CD4-positive, alpha-beta T cell treated with Interleukin-6 for 4 hours (primary cell): ENCODE measurements at places on chromosomes 2 and 18.

GRCh38 chr2:241901500-241902351 lies 32.2 kb downstream of the RTP5 start:
- no peak for DNase-seq

DNA sequence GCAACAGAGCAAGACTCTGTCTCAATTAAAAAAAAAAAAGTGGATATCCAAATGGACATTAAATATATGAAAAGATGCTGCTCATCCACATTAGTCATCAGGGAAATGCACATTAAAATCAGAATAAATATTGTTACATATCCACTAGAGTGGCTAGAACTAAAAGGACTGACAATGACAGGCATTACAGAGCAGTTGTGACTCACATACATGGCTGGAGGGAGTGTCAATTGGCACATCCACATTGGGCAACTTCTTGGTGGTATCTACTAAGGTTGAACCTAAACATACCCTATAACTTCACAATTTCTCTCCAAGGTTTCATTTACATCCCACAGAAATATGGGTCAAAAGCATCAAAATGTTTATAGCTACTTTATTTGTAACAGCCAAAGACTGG lies 14.0 kb upstream of the DNER start:
- no peak for DNase-seq

DNA sequence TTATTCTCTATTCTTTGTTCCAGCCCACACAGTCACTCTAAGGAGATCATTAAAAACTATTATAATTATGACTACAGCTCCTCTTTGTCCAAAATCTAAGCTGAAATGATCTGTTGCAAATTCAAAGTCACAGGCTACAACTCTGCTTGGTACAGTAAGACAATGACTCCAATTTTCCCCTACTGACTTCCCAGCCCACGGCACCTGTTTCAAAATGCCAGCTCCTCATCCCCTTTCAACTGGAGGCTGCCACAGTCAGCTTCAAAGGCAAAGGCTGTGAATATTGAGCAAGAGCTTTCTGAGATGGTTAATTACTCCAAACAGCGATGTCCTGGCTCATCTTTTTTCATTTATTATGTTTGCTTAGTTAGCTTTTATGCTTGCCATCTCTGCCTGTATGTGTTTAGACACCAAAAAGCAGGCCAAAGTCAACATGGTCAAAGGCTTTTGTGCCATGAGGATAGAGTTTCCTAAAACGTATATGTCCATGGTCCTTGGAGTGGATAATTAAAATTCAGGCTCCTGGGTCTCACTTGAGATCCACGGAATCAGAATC lies 141.1 kb downstream of the DOCK10 start:
- DNase-seq, result no peak

GRCh38 chr2:31176742-31177141 lies 38.5 kb upstream of the GALNT14 start:
- no peak for DNase-seq

DNA sequence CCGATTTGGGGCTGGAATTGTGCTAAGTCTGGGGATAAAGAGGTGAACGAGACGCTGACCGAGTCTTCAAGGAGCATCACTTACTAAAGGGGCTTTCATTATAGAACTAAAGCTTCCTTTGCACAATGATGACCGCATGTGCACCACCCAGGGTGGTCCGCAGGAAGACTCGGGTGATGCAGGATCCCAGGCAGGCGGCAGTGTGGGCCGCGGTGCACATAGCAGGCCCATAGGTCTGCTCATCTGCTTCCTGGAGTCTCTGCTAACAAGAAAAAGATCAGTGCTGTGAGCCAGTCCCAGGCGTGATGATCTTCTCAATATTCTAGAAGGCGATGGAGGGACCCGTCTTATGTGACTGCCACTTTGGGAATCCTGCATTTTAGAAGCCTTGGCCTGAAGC lies 122.8 kb downstream of the PXDN start:
- DNase-seq, result no peak

DNA sequence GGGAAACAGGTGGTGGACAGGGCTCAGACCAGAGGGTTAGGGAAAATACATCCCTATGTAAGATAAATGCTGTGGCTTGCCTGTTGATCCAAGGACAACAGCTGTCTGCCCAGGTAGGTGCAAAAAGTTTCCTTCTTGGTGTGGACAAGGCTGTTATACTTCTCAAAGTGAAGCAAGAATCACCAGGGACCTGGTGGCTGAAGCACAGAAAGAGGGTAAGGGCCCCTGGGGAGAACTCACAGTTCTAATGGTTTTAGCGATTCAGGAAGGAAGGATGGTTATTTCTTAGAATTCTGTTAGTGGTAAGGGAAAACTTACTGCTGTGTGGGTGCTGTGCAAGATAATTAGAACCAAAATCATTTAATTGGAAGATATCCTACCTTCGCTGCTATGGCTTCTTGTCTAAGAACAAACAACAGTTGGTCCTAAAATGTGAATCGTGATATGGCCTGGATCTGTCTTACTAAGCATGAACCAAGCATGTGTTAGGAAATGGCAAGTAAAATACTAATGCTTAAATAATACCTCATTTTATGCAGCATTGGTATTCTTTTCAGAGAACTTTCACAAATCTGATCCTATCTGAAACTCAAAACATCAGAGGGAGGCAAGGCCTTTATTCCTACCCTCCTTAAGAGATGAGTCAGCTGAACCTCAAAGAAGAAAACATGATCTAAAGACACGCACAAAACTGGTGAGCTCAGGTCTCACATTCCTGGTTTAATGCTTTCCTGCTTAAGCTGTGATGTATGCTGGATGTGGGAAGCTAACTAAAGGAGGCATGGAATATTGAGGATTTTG lies 159.2 kb upstream of the THUMPD2 start:
- DNase-seq, result no peak

DNA sequence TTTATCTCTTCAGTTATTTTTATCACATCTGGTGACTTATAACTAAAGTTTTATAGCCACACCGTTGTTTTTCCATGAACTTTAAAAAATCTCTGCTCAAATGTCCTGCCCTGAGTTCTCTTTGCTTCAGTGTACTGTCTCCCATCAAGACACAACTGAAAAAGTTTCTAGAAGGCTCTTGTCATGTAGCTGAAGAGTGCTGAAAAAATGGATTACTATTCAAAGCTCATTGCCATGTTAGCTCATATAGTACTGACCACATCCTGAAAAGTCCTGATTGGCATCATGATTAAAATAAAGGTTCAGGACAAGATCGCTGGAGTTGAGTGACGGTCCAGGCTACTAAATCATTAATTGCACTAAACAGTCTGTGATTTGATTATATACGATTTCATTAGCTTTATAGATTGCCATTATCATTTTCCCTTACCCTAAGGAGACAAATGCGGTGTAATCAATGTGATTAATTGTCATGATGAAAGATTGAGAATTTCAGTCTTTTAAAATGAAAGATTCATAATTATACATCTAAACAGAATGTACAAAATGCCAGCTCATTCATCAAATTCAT lies 62.2 kb downstream of the MFSD6 start:
- no peak for DNase-seq

- no peak for DNase-seq
These were observed 383.0 kb upstream of the LRRTM1 start for GRCh38 chr2:80687524-80687923.

GRCh38 chr2:207061181-207061580 lies 104.6 kb downstream of the KLF7 start:
- DNase-seq, result no peak

GRCh38 chr18:9782073-9782857 lies 74.2 kb downstream of the RAB31 start:
- no peak for DNase-seq

DNA sequence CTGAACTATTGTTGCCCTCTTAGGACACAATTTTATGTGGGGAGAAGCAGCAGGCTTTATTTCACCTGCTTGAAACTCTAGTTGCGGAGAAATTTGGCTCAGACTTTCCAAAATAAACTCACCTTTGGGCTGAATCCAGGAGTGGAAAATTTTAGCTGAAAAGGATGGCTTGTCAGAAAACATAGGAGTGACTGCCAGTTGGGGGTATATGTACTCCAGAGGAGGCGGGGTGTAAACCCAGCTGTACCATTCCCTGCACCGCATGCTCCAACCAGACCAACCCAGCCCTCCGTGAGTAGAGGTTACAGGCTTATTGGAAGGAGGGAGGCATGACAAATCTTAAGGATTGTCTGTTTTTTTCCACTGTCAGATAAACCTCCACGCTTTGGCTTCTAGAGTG lies 53.8 kb downstream of the PRKCE start:
- DNase-seq, result no peak

DNA sequence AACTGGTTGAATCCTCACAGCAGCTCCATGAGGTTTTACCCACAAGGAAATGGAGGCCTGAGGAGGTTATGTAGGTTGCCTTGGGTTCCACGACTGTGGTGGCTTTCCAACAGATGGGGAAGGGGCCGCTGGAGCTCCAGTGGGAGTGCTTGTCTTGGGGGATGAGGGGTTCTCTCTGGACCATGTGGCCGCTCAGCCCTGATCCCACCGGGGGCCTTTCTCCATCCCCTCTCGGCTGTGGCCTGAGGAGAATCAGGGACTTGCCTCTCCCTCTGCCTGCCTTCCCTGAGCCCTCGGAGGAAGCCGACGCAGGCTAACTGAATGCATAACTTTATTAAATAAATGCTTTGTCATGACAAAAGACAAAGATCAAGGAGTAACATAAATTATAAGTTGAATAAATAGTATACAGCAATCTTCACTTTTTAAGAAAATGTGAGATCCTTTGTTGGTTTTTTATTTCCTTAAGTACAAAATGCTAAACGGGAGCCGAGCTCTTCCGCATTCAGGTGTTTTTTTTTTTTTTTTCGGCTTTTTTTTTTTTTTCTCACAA lies 23.5 kb downstream of the IGFBP5 start:
- DNase-seq, result no peak

DNA sequence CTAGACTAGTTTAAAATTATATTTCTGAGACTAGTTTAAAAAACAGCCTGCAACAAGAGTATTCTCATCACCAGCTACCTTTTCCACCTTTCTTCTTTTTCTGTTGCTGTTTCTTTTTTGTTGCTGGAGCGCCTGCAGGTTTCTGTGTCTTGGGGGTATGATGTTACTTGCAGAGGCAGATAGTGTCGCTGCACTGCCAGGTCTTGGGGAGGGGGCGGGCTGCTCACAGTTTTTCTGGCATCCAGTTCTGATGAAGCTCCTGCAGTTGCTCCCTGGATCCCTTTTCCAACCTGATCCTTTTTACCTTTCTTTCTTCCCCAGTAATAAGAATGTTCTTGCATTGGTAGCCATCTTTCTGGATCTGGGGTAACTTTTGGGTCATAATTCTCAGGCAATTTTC lies 8.0 kb upstream of the C18orf32 start:
- DNase-seq, result no peak

DNA sequence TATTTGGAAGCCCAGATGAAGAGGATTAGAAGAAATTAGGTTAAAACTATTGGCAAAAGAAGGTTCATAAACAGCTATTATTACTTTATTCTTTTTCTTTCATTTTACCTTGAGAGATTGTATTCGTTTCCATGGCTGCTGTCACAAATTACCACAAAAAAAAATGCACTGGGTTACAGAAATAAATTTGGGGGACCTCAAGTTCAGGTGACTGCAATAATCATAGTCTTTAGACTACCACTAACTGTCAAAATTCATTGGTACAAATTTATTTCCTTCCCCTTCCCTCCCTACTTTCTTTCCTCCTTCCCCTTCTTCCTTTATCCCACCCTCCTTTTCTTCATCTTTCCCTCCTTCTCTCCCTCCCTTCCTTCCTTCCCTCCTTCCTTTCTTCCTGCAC lies 217.8 kb upstream of the PIK3C3 start:
- no peak for DNase-seq

- no peak for DNase-seq
These were observed 63.6 kb downstream of the CERS6 start for GRCh38 chr2:168519534-168520308.

DNA sequence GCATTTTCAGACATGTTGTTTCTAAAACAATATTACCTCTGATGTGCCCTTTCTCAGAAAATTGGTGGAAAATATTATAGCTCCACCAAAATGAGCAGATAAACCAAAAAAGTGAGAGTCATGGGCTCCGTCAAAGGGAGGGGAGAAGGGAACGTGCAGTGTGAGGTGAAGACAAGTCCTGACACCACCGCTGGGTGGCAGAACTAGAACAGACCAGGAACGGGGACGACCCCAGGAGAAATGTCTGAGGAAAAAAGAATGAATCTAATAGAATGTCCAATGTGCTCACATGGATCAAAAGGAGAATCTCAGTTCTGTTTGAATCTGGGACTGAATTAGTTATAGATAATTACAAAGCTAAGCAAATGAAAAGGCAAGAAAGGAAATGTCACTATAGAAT lies 22.6 kb upstream of the BCL2 start:
- DNase-seq, result peak; percentile 48

DNA sequence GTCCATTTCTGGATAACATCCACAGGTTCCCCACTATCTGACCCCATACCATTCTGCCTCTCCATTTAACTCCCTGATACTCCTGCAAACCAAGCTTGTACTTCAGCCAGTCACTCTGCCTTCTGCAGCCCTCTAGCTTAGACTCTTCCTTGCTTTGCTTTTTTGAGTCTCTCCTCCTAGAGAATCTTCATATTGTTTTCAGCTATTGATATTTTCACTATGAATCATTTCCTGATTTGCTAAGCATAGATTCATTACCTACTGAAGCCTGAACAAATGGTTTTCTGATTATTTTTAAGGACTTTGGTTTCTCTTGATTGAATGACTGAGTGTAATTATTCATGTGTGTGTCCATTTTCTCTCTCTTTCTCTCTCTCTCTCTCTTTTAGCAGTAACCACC lies 2102.3 kb upstream of the CELF4 start:
- no peak for DNase-seq

- no peak for DNase-seq
These were observed 664.8 kb downstream of the STK39 start for GRCh38 chr2:167582619-167583018.

DNA sequence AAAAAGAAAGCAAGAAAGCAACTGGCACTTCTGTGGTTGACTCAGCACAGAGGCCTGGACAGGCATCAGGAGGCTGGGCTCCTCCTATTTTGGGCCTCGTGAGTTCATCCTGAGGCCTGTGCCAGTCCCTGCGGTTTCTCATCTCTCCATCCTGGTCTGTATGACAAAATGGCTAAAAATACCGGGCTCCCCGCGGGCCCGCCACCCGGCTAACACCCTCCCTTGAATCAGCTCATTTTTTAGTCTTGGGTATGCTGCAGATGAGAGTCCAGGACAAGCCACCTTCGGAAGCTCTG lies 62.3 kb upstream of the YWHAQ start:
- DNase-seq, result peak; percentile 23

- DNase-seq, result no peak
These were observed 165.2 kb downstream of the TRIB2 start for GRCh38 chr2:12881952-12882351.

GRCh38 chr2:119553687-119554344 lies 9.6 kb downstream of the CFAP221 start:
- DNase-seq, result no peak

DNA sequence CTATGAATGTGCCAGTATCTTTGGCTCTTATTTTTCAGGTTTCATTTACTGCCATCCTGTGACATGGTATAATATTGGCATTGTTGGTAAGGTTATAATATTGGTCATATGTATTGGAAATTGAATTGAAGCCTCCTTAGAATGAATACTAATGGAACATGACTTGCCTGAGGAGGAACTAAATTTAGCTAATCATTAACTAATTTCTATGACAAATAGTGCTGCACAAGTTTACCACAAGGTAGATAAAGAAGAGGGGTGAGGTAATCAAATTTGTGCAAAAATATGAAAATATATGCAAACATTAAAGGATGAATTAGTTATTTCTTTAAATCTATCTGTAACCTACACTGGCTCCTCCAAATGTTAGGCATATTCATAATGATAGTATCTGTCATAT lies 43.2 kb upstream of the ORC2 start:
- no peak for DNase-seq
